Smooth muscle cell of the pulmonary artery (primary cell): ENCODE measurements at places on chromosomes 1 and 21. TPM values are rescaled to one million over a fixed set of nuclear protein-coding genes. Genes with fewer than 3 reads are reported as not detected.

The NOTCH2 gene
- total RNA-seq = 234 and 252 TPM in 2 replicates

The CEP104 gene
- 42.4 and 44.6 TPM in 2 replicates for total RNA-seq

The DAB1 gene
- total RNA-seq = 0.07 and 0.13 TPM in 2 replicates

The OR6N1 gene
- not detected in 2 replicates for total RNA-seq

The SMIM1 gene
- 0.78 and 1.3 TPM in 2 replicates for total RNA-seq

The TPTE gene
- not detected in 2 replicates for total RNA-seq

The CELA3B gene
- not detected in 2 replicates for total RNA-seq

The OPN3 gene
- total RNA-seq = 11.9 and 21.8 TPM in 2 replicates

The OR2AK2 gene
- not detected in 2 replicates for total RNA-seq

The DMRTA2 gene
- 0.10 and 0.46 TPM in 2 replicates for total RNA-seq

The EPHA10 gene
- not detected in 2 replicates for total RNA-seq

The IGSF21 gene
- total RNA-seq = not detected in 2 replicates

The CCDC17 gene
- total RNA-seq = 1.0 and 1.2 TPM in 2 replicates

The PTPN14 gene
- total RNA-seq = 72.3 and 104 TPM in 2 replicates

The PLA2G2F gene
- not detected in 2 replicates for total RNA-seq

The LZIC gene
- 28.8 and 32.4 TPM in 2 replicates for total RNA-seq

The PLA2G2C gene
- total RNA-seq = not detected in 2 replicates

The LORICRIN gene
- total RNA-seq = not detected in 2 replicates

The SRGAP2C gene
- total RNA-seq = 30.0 and 38.1 TPM in 2 replicates

The GBP4 gene
- 0.52 and 0.66 TPM in 2 replicates for total RNA-seq

The RGS13 gene
- total RNA-seq = not detected in 2 replicates

The GNAT2 gene
- total RNA-seq = 0.30 and 0.33 TPM in 2 replicates

The FCN3 gene
- not detected in 2 replicates for total RNA-seq

The LEFTY1 gene
- 0.13 TPM in 1 of 2 replicates, not detected in the other for total RNA-seq

The TRNP1 gene
- total RNA-seq = 13.0 and 15.4 TPM in 2 replicates

The RPTN gene
- not detected in 2 replicates for total RNA-seq

The CYP4Z1 gene
- total RNA-seq = not detected in 2 replicates

The UBASH3A gene
- not detected in 2 replicates for total RNA-seq

The AMPD1 gene
- not detected in 2 replicates for total RNA-seq

The LENEP gene
- 0.33 TPM in 1 of 2 replicates, not detected in the other for total RNA-seq

The WLS gene
- 108 and 163 TPM in 2 replicates for total RNA-seq

The SPAG17 gene
- total RNA-seq = not detected in 2 replicates

The ST6GALNAC5 gene
- 0.83 and 4.8 TPM in 2 replicates for total RNA-seq

The NT5C1A gene
- not detected in 2 replicates for total RNA-seq

The LCE2C gene
- not detected in 2 replicates for total RNA-seq

The NECTIN4 gene
- total RNA-seq = 0.07 and 0.13 TPM in 2 replicates

The TDRD5 gene
- total RNA-seq = not detected in 2 replicates

The EYA3 gene
- total RNA-seq = 15.7 and 16.1 TPM in 2 replicates

The OR2L2 gene
- not detected in 2 replicates for total RNA-seq

The LRRC53 gene
- not detected in 2 replicates for total RNA-seq

The ZBTB8B gene
- 0.07 TPM in 2 replicates for total RNA-seq

The NAXE gene
- total RNA-seq = 49.4 and 59.5 TPM in 2 replicates

The VASH2 gene
- 0.03 and 0.26 TPM in 2 replicates for total RNA-seq

The TEDDM1 gene
- total RNA-seq = not detected in 2 replicates

The OR2G6 gene
- not detected in 2 replicates for total RNA-seq

The TSPAN2 gene
- total RNA-seq = 0.07 and 0.30 TPM in 2 replicates

The HCN3 gene
- 0.91 and 1.4 TPM in 2 replicates for total RNA-seq

The SPATC1L gene
- 4.4 and 9.1 TPM in 2 replicates for total RNA-seq

The ECM1 gene
- total RNA-seq = 42.9 and 72.5 TPM in 2 replicates

The IL6R gene
- total RNA-seq = 4.9 and 12.6 TPM in 2 replicates
